ENCODE measurements at places on chromosomes 2 and 18.
A peak's percentile ranks its signal among the peaks of the same experiment; 100 is the strongest.

DNA sequence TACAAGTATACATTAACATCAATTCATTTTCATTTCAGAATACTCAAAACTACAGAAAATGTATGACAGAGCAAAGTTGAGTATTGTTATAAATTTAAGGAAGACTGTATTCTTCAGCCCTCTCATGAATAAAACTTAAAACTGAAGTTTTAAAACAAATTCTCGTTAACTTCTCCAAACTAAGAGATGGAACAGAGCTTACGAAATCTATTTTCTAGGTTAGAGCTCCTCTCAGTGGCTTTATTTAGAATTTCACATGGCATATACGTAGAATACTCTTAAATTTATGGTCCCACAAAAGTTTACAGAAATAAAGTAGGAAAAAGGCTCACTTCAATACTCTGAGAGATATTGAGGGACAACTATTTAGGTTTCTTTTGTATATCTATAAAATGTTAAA is 612.1 kb downstream of the KCNJ3 start:
- DNase-seq, result no peak

- no peak for DNase-seq
Measured at GRCh38 chr18:10775026-10775425, 249.2 kb downstream of the NAPG start.

- peak; percentile 59 for DNase-seq
Measured at GRCh38 chr2:73963385-73964120, 21.2 kb upstream of the TET3 start.

- no peak for DNase-seq
Measured at GRCh38 chr2:3285901-3286645, 91.5 kb downstream of the EIPR1 start.

GRCh38 chr2:235021752-235022151 is 69.9 kb downstream of the SH3BP4 start:
- no peak for DNase-seq

- peak; percentile 56 for DNase-seq
Measured at GRCh38 chr2:119126650-119127049, 31.9 kb downstream of the C1QL2 start.

DNA sequence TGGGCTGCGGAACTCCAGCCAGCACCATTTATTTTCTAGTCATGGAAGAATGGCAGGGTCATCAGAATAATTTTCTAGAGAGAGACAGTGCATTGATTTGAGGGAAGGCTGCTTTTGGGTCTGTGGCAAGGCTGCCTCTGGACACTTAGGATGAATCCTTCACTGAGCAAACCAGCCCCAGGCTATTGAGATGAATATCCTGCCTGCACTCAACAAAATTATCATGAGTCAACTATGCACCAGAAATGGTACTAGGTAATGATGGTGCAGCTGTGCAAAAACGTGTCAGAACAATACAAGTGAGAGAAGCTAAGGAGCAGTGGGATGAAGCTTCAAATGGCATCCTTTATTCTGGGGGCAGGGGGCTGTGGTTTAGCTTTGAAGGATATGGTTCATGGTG is 115.8 kb downstream of the SPHKAP start:
- no peak for DNase-seq

DNA sequence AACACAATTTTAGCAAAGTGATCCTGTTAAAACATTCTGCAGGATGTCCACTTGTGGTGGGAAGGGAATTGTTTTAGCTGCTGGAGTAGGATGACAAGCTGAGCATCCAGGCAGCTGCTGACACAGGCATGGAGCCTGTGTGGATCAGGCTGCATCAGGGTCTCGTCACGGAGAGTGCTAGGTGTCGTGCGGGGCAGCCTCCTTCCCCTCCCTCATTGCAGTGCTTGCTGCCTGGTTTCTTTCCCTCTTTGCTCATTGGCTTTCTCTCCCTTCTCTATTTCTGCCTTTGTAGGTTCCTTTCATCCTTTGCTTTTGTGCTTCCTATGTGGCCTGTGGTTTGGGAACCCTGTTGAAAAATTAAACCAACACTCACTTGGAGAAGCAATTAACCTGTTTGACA is 172.9 kb downstream of the TPGS2 start:
- DNase-seq, result no peak

DNA sequence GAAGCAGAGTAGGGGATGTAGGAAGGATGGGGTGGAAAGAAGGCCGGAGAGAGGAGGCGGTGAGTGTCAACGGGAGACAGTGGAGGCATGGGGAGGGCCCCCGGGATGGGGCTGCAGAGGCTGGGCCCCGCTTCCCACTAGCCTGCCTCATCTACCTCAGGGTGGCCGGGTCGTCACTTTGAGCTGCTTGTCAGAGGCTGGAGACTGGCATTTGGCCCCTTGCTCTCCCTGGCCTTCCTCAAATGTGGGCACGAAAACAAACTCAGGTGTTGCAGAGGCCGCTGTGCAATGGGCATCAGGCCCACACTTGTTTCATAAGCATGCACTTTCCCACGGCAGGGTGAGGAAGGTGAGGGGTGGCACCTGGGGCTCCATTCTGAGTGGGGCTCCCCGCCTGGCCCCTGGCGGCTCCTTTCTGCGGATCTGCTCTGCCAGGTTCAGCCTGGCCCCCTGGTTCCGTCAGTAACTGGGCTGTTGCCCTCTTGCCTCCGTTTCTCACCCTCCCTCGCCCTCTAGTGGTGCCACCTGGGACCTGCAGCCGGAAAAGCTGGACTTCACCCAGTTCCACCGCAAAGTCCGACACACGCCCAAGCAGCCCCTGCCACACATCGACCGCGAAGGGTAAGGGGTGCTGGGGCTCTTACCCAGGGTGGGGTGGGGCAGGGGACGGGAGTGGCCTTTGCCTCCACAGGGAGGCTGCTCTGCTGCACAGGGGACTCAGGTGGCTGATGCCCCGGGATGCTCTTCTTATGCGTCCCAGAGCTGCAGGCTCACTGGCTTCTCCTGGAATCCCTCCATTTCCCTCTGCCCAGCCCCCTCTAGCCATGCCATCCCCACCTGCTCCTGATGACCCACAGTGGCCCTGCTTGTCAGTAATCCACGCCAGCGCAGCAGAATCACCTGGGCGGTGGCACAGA is 125.4 kb downstream of the CTIF start:
- DNase-seq, result peak; percentile 69
